ENCODE measurements at places on chromosomes 7 and 10.

DNA sequence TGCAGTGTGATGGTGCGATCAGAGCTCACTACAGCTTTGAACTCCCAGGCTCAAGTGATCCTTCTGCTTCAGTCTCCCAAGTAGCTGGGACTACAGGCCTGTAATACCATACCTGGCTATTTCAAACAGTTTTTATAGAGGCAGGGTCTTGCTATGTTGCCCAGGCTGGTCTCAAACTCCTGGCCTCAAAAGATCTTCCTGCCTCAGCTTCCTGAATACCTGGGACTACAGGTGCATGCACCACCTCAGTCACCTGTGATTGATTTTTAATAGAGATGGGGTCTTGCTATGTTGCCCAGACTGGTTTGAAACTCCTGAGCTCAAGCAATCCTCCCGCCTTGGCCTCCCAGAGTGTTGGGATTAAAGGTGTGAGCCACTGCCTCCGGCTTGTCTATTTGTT is 26.4 kb upstream of the CCL24 start:
- DNase-seq = no peak

GRCh38 chr10:80588546-80588945 is 50.8 kb downstream of the SH2D4B start:
- no peak for DNase-seq

GRCh38 chr10:16521311-16522016 is at the start of gene C1QL3:
Gene C1QL3, minus strand, starts transcription at chr10:16521879. Its CDS starts 814 bp downstream, at chr10:16521065.
- peak; percentile 16 for DNase-seq

GRCh38 chr7:39002755-39003154 is 25.0 kb downstream of the POU6F2 start:
- no peak for DNase-seq

DNA sequence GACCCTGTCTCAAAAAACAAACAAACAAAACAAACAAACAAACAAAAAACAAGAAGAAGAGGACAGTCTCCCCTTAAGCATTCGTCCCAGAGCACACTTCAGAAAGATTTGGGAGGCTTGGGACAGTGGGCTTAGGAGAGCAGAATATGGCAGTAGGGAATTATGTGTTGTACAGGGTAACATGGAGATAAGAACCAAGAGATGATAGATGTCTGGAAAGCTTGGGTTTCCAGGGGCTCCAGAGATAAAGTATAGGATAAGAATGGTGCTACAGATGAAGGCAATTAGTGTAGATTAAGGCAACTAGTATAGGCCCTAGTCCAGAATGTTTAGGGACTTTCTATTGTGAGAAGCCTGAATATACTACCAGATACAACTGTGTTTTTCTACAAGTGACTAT is 934.9 kb upstream of the AUTS2 start:
- DNase-seq = no peak

DNA sequence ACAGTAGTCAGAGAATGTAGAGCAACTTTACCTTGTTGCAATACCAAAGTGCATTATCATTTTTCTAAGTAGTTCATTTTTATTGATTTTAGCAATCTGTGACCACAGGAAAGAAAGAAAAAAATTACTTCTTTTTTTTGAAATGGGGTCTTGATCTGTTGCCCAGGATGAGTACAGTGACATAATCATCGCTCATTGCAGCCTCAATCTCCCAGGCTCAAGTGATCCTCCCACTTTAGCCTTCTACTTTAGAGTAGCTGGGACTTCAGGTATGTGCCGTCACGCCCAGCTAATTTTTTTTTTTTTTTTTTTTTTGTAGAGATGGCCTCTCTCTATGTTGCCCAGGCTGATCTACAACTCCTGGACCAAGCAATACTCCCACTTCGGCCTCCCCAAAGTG is 11.4 kb upstream of the OAT start:
- DNase-seq = no peak

GRCh38 chr7:47757921-47758411 is 176.1 kb upstream of the TNS3 start:
- DNase-seq = no peak

- DNase-seq = no peak
These were observed 45.2 kb downstream of the ARHGAP12 start for GRCh38 chr10:31883397-31883796.

GRCh38 chr10:131898713-131899112 is 2.1 kb upstream of the PPP2R2D start:
- no peak for DNase-seq

- DNase-seq = no peak
These were observed 28.0 kb downstream of the JAZF1 start for GRCh38 chr7:28152594-28152993.

DNA sequence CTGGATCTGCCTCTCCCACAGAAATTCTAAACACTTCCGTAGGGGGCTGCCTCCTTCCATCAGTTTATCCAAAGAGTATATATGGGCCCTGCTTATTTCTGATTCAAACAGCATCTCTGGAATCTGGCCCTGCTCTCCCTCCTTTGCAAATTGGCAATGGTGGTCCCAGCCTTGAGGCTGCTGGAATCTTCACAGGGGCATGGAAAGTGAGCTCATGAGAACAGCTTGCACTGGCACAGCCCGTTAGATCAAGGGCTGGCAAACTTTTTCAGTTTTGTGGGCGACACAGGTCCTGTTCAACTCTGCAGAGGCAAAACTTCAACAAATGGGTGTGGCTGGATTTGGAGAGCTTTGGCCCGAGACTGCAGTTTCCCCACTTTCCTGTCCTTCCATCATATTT is 526.9 kb downstream of the KCNMA1 start:
- DNase-seq = no peak

- no peak for DNase-seq
These were observed 17.0 kb upstream of the LIMK1 start for GRCh38 chr7:74066626-74067025.

DNA sequence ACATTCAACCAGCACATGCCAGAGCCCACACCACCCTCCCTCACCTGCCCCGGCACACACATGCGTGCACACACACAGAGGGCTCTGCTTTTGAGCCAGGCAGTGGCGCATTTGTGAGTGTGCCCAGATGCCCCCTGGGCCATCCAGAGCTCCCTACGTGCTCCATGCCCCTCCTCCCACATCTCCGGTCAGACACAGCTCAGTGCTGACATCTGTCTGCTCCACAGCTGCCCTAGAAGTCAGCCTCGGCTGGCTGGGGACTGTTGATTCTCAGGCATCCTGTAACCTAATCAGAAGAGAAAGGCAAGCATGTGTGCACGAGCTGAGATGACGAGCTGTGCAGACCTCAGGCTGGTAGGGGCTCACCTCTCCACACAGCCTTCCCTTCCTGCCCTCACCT is 135.1 kb downstream of the ZMIZ1 start:
- DNase-seq = no peak

DNA sequence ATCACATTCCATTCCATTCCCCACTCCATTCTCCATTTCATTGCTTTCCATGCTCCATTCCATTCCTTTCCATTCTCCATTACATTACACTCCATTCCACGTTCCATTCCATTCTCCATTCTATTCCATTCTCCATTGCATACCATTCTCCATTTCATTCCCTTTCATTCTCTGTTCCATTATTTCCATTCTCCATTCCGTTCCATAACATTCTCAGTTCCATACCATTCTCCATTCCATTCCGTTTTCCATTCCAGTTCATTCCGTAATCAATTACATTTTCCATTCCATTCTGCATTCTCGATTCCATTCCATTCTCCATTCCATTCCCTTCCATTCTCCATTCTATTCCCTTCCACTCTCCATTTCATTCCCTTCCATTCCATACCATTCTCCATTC is 86.4 kb downstream of the NSUN6 start:
- DNase-seq = no peak

GRCh38 chr10:55141892-55142291 is 340.9 kb upstream of the PCDH15 start:
- no peak for DNase-seq

GRCh38 chr7:104891949-104892348 is 122.1 kb upstream of the KMT2E start:
- no peak for DNase-seq

DNA sequence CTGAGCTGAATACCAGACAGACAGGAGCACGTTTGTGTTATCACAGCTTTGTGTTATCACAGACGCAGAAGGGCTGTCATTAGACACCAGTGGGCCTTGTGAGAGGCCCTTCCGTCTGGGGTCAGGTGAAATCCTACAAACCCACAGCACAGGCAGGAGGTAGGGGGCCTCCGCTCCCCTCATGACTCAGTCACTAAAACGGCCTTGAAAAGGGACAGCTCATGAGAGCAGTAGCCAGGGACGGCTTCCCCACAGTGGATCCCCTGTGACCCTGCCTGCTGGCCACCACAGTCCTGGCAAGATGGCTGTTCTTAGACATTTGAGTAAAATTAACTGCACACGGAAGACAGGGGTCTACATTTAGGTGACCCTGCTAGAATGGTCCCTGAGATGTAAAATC is 215.8 kb upstream of the PPP2R2D start:
- DNase-seq = no peak

GRCh38 chr10:5818894-5819293 is 5.7 kb upstream of the GDI2 start:
- DNase-seq = no peak

- no peak for DNase-seq
These were observed 17.2 kb downstream of the ANK3 start for GRCh38 chr10:60372436-60372835.

- no peak for DNase-seq
These were observed 15.2 kb downstream of the GRK5 start for GRCh38 chr10:119222537-119222936.

DNA sequence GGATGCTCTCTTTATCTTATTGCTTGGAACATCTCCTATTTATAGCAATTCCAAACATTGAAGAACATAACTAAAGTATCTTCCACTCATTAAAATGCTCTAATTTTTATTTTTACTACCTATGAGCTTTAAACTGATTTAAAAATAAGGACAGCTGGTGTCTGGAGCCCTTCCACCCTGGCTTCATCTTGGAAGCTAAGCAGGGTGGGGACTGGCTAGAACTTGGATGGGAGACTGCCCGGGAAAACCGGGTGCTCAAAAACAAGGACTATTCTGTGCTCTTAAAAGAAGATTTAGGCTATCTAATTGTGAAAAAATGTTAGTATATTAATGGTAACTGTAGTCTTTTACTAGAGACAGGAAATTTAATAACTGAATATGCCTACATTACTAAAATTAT is 69.2 kb downstream of the ARMC3 start:
- DNase-seq = no peak

GRCh38 chr7:28083164-28083997 is 97.2 kb downstream of the JAZF1 start:
- no peak for DNase-seq

- DNase-seq = no peak
These were observed 139.8 kb upstream of the TNS3 start for GRCh38 chr7:47721670-47722069.

- no peak for DNase-seq
These were observed 93.7 kb upstream of the NMT2 start for GRCh38 chr10:15262036-15262713.

DNA sequence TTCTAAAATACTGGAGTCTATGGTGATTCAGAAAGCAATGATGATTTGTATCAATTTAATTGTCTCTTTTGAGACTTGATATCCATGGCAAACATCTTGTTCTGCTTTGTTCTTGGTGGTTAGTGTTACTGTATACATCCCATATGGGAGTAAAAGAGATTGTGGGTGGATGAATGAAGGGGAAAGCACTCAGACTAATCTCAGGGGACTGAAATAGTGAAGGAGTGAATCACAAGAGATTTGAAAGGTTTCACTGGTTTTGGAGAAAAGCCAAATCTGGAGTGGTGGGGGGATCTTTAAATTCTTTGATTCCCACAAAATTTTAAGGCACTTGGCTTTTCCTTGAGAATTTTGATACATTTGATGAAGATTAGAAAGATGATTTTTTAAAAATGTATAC is 369.4 kb downstream of the INHBA start:
- DNase-seq = no peak

Data from CD8-positive, alpha-beta T cell (primary cell).